ENCODE measurements at places on chromosomes 13 and 19. TPM values are rescaled to one million over a fixed set of nuclear protein-coding genes. Genes with fewer than 3 reads are reported as not detected.

DNA sequence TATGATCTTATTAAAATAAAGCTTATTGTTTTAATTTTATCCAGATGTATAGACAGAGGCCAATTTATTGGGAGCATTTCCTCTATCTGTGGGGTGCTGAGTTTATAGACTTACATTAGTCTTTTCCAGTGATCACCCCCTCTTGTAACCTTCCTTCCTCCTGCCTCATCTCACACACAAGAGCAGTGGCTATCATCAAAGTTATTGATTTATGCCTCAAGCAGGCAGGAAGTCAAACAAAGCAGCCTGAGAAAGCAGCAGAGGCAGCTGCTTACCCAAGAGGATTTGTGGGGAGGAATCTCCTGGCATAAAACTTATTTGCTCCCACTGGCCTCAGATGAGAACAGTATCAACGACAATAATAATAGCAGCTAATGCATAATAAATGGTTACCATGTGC, 26.3 kb upstream of the DCLK1 start:
- no peaks in the 10 kb centered on the region for H3K36me3 ChIP-seq
- H3K4me1 ChIP-seq: peaks cover 10% of the 10 kb centered on the region
- no peaks in the 10 kb centered on the region for H3K27me3 ChIP-seq
- no peak for DNase-seq
- no peak overlapping the region for H3K27ac ChIP-seq

GRCh38 chr13:42681326-42682100, 99.9 kb upstream of the FAM216B start:
- no peak for DNase-seq
- no peak overlapping the region for H3K27ac ChIP-seq
- no peaks in the 10 kb centered on the region for H3K27me3 ChIP-seq
- no peaks in the 10 kb centered on the region for H3K4me1 ChIP-seq

GRCh38 chr19:49920624-49921363, 8.2 kb upstream of the ATF5 start:
- H3K4me1 ChIP-seq: no peaks in the 10 kb centered on the region
- H3K4me3 ChIP-seq: no peak overlapping the region
- no peak overlapping the region for H3K27ac ChIP-seq
- peaks cover 13% of the 10 kb centered on the region for H3K36me3 ChIP-seq
- H3K27me3 ChIP-seq: no peaks in the 10 kb centered on the region
- no peak for DNase-seq

DNA sequence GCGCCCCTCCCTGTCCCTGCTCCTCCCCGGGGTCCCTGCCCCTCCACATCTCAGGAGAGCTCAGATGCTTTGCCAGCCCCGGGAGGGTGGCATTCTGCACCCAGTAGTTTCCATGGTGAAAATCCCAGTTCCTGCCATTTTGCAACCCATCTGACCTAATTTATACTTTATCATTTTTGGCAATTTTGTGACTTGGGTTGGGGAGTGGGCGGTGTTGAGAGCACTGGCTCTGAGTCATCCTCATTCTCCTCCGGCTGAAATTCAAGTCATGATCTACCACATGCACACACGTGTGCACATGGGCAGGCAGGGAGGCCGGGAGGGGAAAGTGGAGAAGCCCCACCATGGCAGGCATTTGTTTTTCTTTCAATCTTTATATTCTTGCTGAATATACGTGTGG, 208.6 kb downstream of the URI1 start:
- H3K27me3 ChIP-seq: no peaks in the 10 kb centered on the region
- no peaks in the 10 kb centered on the region for H3K4me1 ChIP-seq
- no peak overlapping the region for H3K27ac ChIP-seq

PABPC3 gene
- total RNA-seq: not detected

KLK12 gene
- total RNA-seq: not detected

- H3K4me1 ChIP-seq: peaks cover 6% of the 10 kb centered on the region
- no peaks in the 10 kb centered on the region for H3K27me3 ChIP-seq
- DNase-seq: no peak
Observed at GRCh38 chr13:75752826-75753225, 116.7 kb downstream of the LMO7 start.

GRCh38 chr19:35313587-35313986, 15.4 kb upstream of the CD22 start:
- H3K4me1 ChIP-seq: peaks cover 7% of the 10 kb centered on the region
- no peaks in the 10 kb centered on the region for H3K36me3 ChIP-seq
- no peak for DNase-seq
- H3K27me3 ChIP-seq: no peaks in the 10 kb centered on the region
- H3K4me3 ChIP-seq: no peak overlapping the region

GRCh38 chr19:51765086-51765485, 4.1 kb downstream of the FPR2 start:
- H3K4me1 ChIP-seq: no peaks in the 10 kb centered on the region
- no peaks in the 10 kb centered on the region for H3K27me3 ChIP-seq
- no peak overlapping the region for H3K27ac ChIP-seq
- no peak overlapping the region for H3K4me3 ChIP-seq
- no peak for DNase-seq
- H3K36me3 ChIP-seq: no peaks in the 10 kb centered on the region

DNA sequence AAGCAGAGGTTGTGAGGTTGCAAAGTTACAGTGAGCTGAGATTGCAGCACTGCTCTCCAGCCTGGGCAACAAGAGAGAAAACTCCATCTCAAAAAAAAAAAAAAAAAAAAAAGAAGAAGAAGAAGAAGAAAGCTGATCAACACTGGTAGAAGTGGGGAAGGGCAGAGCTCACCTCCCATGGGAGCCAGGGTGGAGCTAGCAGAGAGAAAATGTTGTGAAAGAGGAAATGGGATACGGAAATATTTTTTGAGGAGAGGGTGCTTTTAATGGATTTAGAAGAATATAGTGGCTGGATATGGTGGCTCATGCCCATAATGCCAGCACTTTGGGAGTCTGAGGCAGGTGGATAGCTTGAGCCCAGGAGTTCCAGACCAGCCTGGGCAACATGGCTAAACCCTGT, 6.8 kb downstream of the GPR42 start:
- H3K27ac ChIP-seq: no peak overlapping the region
- no peaks in the 10 kb centered on the region for H3K27me3 ChIP-seq

AP1M2 gene
- total RNA-seq: 4.8 TPM

GRCh38 chr13:42277618-42278276, 5.8 kb downstream of the AKAP11 start:
- H3K4me3 ChIP-seq: no peak overlapping the region
- no peaks in the 10 kb centered on the region for H3K27me3 ChIP-seq
- no peak overlapping the region for H3K27ac ChIP-seq
- no peaks in the 10 kb centered on the region for H3K36me3 ChIP-seq
- H3K4me1 ChIP-seq: peaks cover 16% of the 10 kb centered on the region
- DNase-seq: no peak

ADGRE3 gene
- total RNA-seq: not detected

DNA sequence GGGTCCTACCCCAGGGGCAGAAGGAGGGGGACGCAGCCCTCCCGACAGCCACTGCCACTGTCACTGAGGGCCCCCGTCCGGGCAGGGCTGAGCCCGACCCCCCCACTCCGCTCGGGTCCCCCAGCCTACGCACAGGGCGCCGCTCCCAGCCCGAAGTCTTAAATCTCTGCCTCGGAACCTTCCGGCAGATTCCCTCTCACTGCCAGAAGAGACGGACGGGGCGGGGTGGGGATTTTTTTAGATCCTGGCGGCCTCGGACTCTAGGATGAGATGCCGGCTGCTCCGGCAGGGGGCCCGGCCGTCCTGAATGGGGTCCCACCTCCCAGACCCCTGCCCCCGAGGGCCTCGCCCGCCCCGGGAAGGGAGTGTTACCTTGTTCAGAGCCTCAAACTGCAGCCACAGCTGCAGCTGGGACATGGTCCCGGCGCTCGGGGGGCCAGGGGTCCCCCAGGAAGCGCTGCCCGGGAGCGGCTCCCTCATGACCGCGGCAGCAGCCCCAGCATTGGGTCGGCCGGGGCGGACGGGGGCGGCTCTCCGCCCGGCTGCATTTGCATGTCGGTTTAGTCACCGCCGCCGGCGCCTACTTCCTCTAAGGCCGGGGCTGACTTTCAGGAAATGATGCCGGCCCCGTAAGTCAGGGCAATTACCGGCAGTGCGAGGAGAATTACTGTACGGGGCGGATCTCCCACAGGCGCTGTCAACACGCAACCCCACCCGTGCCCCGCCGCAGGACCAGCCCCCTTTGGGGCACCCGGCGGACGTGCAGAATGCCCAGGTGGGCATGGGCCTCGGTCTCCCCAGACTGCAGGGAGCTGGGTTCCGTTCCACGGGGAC, 28.1 kb downstream of the GPX4 start:
- H3K27me3 ChIP-seq: no peaks in the 10 kb centered on the region
- H3K36me3 ChIP-seq: peaks cover 12% of the 10 kb centered on the region
- peaks cover 56% of the 10 kb centered on the region for H3K4me1 ChIP-seq
- peak overlapping the region; percentile 58 for H3K4me3 ChIP-seq
- peak; percentile 96 for DNase-seq

OSCAR gene
- 2.4 TPM for total RNA-seq

CEACAM19 gene
- total RNA-seq: 3.1 TPM

- no peaks in the 10 kb centered on the region for H3K36me3 ChIP-seq
- DNase-seq: no peak
- H3K27ac ChIP-seq: no peak overlapping the region
- H3K4me3 ChIP-seq: no peak overlapping the region
Observed at GRCh38 chr13:74092711-74093110, 41.5 kb downstream of the KLF12 start.

DNA sequence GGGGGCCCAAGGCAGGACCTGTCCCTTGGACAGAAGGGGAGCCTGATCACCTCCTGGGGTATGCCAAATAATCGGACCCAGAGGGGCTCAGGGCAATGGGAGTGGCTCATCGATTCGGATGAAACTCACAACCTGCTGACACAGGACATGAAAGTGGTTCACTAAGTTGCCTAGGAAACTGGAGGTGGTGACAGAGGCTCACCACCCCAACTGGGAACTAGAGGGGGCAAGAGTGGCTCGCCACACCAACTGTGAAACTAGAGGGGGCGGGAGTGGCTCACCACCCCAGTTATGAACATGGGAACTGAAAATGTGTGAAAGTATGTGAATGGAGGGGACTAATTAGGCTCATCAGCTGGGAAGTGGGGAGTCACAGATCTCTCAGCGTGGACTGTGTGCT, 46.3 kb upstream of the ZNF737 start:
- H3K4me1 ChIP-seq: no peaks in the 10 kb centered on the region
- H3K27ac ChIP-seq: peak overlapping the region; percentile 35
- no peaks in the 10 kb centered on the region for H3K36me3 ChIP-seq
- no peaks in the 10 kb centered on the region for H3K27me3 ChIP-seq

GRCh38 chr19:8311461-8312260, 3.5 kb upstream of the CD320 start:
- no peaks in the 10 kb centered on the region for H3K4me1 ChIP-seq
- no peak overlapping the region for H3K4me3 ChIP-seq
- H3K27ac ChIP-seq: peak overlapping the region; percentile 35
- no peaks in the 10 kb centered on the region for H3K27me3 ChIP-seq
- no peak for DNase-seq
- H3K36me3 ChIP-seq: peaks cover 48% of the 10 kb centered on the region

GRCh38 chr19:19406878-19407632, 1.6 kb downstream of the GATAD2A start:
- no peaks in the 10 kb centered on the region for H3K27me3 ChIP-seq
- H3K4me1 ChIP-seq: no peaks in the 10 kb centered on the region
- H3K27ac ChIP-seq: peak overlapping the region; percentile 87
- H3K36me3 ChIP-seq: no peaks in the 10 kb centered on the region
- no peak for DNase-seq

CD70 gene
- not detected for total RNA-seq

DNA sequence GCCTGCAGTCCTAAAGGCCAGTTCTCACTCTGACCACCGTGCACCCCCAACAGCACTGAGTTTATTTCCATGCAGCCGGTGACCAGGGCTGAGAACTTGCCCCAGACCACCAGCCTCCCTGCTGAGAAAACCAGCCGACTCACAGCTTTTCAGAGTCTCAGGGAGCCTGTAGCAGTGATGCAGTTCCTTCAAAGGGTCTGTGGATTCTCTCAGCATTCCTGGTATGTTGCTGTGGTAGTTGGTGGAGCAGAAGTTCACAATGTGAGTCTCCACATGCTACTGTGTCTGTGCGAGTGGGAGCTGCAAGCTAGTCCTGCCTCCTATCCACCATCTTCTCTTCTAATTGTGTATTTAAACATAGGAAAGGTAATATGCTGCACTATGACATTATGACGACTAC, 254.9 kb upstream of the KLF12 start:
- H3K27ac ChIP-seq: no peak overlapping the region
- H3K4me1 ChIP-seq: no peaks in the 10 kb centered on the region
- H3K4me3 ChIP-seq: no peak overlapping the region
- no peak for DNase-seq
- H3K27me3 ChIP-seq: no peaks in the 10 kb centered on the region

DNA sequence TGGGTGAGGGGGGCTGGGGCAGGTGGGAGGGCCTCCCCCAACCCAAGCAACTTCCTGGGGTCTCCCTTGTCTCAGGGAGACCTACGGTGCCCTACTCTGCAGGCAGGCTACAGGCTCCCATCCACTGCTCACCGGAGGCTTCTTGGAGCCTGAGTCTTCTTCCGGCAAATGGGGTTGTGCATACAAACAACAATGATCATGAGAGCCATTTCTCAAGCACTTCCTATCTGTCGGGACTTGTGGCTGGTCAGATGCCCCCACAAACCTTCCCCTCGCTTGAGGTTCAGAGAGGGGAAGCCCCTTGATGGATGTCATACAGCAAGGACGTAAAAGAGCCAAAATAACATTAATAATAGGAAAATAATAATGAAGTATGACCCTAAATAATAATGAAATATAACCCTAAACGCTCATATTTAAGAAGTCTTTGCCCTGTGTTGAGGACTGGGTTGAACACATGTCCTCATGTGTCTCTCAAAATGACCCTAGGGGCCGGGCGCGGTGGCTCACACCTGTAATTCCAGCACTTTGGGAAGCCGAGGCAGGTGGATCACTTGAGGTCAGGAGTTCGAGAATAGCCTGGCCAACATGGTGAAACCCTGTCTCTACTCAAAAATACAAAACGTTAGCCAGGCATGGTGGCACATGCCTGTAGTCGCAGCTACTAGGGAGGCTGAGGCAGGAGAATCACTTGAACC, 727 bp downstream of the CD37 start:
- H3K4me1 ChIP-seq: peaks cover 5% of the 10 kb centered on the region
- DNase-seq: no peak
- no peaks in the 10 kb centered on the region for H3K27me3 ChIP-seq
- peak overlapping the region; percentile 30 for H3K4me3 ChIP-seq
- peaks cover 9% of the 10 kb centered on the region for H3K36me3 ChIP-seq

DNA sequence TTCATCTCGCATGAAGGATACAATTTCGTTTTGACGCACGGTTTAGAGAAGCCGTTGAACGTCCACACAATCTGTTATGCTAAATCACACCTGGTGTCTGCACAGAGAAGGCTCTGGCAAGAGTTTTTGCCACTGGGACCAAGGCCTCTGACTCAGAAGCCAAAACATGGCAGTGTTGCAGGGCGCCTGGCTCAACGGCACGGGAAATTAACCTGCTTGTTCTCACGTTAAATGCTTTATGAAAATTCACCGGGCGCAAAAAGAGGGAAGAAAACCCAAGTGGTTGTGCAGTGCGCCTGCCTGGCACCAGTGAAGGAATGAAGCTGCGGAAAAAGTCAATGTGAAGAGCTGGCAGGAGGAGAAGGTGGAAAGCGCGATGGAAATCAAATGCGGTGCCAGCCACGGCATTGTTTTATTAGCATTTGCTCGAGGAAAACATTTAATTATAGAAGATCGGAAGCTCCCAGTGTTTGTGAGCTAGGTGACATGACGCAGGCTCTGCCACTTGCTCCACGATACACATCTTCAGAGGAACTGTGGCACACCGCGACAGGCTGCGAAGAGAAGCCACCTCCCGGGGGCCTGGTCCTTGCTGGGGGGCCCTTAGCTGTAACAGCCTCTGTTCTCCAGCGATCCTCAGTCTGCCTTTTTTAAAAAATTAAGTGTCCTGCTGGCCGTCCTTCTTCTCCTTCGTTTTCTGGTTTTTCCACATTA, 126.2 kb downstream of the ZIC5 start:
- DNase-seq: no peak
- no peaks in the 10 kb centered on the region for H3K36me3 ChIP-seq
- no peak overlapping the region for H3K27ac ChIP-seq
- no peak overlapping the region for H3K4me3 ChIP-seq
- no peaks in the 10 kb centered on the region for H3K27me3 ChIP-seq
